ENCODE measurements at places on chromosomes 7 and 10. TPM values are rescaled to one million over a fixed set of nuclear protein-coding genes. Genes with fewer than 3 reads are reported as not detected.

Gene HIBADH
- 80.1 TPM for total RNA-seq

Gene DPP6
- total RNA-seq: 0.98 TPM

Gene TMEM229A
- not detected for total RNA-seq

Gene NUDT1
- total RNA-seq: 18.0 TPM

Gene HERPUD2
- 35.4 TPM for total RNA-seq

Gene INMT
- 26.2 TPM for total RNA-seq

Data from breast epithelium (tissue), 4 donors.